ENCODE measurements at places on chromosomes 11 and 22. TPM values are rescaled to one million over a fixed set of nuclear protein-coding genes. Genes with fewer than 3 reads are reported as not detected.

Gene KREMEN1
- total RNA-seq: 7.3 TPM

DNA sequence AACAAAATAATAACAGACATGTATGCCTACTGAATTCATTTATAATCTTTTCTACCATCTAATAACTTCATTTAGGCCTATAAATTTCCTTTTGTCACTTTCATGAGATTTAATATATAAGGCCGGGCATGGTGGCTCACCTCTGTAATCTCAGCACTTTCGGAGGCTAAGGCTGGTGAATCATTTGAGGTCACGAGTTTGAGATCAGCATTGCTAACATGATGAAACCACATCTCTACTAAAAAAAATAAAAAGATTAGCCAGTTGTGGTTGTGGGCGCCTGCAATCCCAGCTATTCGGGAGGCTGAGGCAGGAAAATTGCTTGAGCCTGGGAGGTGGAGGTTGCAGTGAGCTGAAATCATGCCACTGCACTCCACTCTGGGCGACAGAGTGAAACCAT, 14.2 kb upstream of the NTM start:
- no peak for DNase-seq

- DNase-seq: no peak
Measured at GRCh38 chr11:27227736-27228135, 135.3 kb downstream of the CCDC34 start.

DNA sequence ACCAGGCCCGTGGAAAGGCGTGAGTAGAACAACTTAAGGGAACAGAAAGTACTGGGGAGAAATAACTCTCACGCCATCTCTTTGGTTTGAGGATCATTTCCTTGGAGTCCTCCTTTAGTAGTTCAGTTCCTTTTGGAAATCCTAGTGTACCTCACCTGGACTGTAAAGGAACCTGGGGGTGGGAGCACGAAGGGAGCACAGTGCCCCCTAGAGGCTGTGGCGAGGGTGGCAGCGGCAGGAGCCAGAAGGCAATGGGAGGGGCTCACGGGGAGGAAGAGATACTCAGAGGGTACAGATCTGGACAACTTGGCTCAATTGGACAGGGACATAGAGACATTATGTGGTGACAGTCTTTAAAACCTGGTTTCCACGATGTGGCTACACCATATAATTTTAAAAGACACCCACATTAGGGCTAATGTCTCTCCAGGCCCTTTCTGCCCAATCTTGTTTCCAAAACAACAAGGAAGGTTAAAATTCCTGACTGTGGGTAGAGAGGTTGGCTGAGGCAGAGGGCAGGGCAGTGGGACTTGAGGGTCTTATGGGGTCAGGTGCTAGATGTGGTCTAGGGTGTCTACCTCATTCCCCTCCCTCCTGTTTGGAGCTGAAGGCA, 87.0 kb downstream of the CSNK2A3 start:
- peak; percentile 28 for DNase-seq

DNA sequence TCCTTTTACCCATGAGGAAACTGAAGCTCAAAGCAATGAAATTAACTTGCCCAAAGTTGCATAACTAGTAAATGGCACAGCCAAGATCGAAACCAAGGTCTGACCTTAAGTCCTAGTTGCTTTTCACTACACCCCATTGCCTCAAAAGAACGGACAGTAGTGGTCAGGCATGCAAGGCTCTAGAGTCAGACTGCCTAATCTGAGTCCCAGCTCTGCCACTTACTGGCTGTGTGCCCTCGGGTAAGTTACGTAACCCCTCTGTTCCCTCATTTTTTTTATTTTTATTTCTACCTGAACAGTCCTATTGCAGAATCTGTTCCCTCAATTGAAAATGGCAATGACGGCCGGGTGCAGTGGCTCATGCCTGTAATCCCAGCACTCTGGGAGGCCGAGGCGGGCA, 9.6 kb downstream of the CYB561A3 start:
- DNase-seq: no peak

DNA sequence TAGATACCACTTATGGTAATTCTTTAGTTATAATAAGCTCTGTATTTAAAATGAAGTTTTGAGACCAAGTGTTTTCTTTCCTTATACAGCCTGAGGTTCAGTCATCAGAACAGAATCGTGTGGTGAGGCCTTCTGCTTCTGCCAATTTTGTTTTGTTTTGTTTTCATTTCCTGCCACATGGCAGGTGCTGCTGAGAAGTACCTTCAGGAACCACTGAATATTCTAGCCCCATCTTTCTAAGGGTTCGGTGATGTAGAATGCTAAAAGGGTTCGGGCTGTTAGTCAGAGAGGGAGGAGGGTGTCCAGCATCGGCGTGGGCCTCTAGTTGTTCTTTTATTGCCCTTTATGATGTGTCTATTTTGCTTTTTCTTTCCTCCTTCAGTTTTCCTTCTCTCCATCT, 25.8 kb downstream of the TNRC6B start:
- no peak for DNase-seq

- no peak for DNase-seq
Measured at GRCh38 chr11:119284344-119285157, 32.4 kb downstream of the MCAM start.
